ENCODE measurements at places on chromosomes 6 and 20. TPM values are rescaled to one million over a fixed set of nuclear protein-coding genes. Genes with fewer than 3 reads are reported as not detected.

The RCAN2 gene
- 8.7 TPM for polyA plus RNA-seq

The ARFGEF3 gene
- polyA plus RNA-seq, result 0.06 TPM

The DZANK1 gene
- 1.6 TPM for polyA plus RNA-seq

DNA sequence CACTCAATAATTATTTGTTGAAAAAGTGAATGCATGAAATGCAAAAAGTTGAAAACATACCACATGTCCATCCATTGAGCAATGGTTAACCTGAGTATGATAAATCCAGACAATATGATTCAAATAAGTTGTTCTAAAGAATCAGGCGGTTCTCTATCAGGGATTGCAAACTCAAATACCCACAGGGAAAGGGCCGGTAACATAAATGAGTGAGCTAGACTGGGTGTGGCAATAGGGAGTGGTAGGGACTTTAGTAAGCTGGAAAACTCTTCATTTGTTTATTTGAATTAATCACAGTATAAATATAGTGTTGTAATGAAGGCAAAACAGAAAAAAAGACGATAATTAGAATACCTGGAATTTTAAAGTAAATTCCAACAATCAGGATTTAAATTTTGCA is 106.3 kb downstream of the BCAS1 start:
- no peak for DNase-seq

DNA sequence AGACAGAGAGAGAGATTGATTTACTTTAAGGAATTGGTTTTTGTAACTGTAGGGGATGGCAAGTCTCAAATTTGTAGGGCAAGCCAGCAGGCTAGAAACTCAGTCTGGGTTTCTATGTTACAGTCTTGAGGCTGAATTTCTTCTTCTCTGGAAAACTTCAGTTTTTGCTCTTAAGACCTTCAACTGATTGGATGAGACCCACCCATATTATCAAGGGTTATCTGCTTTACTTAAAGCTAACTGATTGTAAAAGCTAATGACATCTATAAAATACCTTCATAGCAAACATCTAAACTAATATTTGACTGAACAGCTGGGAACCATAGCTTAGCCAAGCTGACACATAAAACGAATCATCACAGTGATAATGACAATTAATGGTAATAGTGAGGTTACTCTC is 22.4 kb downstream of the SLC35F1 start:
- no peak for DNase-seq

DNA sequence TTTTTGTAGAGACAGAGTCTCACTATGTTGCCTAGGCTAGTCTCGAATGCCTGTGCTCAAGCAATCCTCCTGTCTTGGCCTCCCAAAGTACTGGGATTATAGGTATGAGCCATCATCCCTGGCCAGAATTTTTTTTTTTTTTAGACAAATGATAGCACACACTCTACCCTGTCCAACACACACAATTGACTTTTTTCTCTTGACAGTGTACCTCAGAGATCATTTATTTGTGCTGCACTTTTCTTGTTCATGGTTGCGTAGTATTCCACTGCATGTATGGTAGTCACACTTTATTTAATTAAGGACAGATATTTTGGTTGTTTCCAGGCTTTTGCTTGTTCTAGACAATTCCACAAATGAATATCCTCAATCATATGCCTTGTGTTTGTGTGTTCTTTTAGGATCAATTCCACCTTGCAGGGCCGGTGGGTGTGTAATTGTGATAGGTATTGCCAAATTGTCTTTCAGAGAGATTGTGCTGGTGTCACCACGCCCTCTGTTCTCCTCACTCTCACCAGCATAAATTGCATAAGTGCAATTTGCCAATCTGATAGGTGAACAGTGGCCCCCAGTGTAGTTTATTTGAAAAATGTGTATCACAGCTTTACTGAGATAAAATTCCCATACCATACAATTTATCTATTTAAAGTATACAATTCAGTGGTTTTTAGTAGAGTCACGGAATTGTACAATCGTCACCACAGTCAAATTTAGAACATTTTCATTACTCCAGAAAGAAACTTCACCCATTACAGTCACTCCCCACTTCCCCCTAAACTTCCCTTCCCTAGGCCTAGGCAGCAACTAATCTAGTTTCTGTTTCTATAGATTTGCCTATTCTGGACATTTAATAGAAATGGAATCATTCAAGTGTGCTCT is 20.1 kb downstream of the SRC start:
- DNase-seq, result no peak

- DNase-seq, result no peak
Observed at GRCh38 chr20:54065601-54066038, 4.8 kb downstream of the BCAS1 start.

DNA sequence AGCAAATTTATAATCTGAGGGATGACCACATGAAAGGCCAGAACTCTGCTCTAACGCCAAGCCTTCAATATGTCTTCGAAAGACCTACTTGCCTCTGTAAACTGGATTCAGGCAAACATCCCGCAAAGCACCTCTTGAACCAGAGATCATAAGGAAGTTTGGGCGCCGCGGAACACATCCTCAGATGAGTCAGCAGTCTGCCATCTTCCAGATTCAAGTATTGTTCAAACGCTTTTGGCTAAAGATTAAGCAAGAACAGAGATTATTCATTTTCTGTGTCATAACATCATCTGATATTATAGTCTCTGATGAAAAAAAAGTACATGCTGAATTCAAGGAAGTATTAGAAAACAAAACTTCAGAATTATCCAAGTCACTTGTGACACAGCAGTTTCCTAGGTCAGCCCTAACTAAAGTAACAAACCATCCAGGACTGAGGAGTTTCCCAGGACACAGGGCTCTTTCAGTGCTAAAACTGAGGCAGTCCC is 20.8 kb downstream of the TBC1D7 start:
- peak; percentile 35 for DNase-seq
